ENCODE measurements at places on chromosomes 1 and 21.
A peak's percentile ranks its signal among the peaks of the same experiment; 100 is the strongest.

GRCh38 chr1:245621589-245621988 lies 466.8 kb downstream of the KIF26B start:
- no peak for DNase-seq

GRCh38 chr21:25428537-25428936 lies 178.7 kb downstream of the MRPL39 start:
- DNase-seq = no peak

DNA sequence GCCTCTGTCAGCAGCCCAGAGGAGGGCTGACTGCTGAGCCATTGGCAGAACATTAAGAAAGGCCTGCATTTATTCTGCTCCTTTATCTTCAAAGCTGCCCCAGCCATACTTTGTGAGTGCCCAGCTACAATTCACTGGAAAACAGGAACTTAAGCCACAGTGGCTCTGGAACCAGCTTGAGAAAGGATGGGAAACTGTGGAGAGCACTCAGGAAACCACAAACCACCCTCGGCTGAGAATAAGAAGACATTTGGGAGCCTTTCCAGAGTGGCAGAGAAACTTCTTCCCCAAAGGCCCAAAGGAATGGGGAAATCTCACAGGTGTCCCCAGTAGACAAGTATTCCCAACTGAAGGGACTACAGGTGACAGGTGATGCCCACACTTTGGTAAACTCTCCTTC lies 1.8 kb downstream of the LAMB3 start:
- DNase-seq = no peak

GRCh38 chr1:175150596-175151319 lies 41.8 kb downstream of the KIAA0040 start:
- DNase-seq = no peak

DNA sequence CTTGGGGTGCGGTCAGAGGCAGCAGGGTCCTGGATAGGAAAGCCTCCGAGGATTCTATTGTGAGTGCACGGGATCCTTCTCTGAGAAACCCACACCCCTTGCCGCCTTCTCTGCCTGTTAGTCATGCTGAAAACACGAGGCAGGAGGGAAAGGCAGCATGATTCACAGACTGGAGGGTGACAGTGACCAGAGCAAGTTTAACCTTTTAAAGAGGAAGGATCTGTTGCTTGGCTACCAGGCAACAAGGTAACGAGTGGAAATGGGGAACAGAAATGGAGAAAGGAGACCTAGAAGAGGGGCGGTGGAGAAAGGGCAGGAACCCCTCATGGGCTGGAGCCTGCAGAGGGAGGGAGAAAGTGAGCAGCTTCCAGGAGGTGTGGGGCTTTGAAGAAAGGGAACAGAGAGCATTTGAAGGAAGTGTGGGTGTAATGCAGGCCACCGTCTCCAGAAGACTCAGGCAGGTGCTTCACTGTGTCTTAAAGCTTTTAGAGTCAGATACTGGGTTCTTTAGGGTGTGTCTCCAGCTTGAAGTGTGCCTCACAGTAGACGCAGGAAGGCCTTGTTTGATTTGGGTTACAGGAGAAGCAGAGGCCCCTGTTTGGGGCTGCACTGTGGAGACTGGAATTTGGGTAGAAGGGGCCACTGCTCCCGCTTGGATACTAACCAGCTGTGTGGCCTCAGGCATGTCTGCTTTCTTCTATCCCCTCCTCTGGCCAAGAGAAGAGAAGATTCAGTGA lies 19.1 kb downstream of the OPTC start:
- DNase-seq = peak; percentile 89

GRCh38 chr1:197909384-197909783 lies 7.0 kb downstream of the C1orf53 start:
- DNase-seq = no peak

DNA sequence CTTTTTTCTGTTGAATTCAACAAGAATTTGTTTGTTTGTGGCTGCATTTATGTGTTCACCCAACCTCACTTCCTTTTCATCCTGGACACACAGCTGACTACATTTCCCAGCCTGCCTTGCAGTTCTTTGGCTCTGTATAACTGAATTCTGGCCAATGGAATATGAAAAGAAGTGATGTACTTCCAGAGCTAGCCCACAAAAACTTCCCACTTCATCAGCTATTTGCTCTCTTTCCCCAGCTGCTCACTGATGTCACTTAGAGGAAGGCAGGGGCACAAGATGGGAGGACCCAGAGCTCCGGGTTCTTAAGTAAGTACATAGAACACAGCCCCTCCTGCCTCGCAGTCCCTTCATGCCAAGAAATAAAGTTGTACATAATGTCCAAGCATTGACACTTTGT lies 235.0 kb upstream of the FGGY start:
- DNase-seq = peak; percentile 49
